Lower lobe of right lung (tissue), 2 donors: ENCODE measurements at places on chromosomes 5 and 9. TPM values are rescaled to one million over a fixed set of nuclear protein-coding genes. Genes with fewer than 3 reads are reported as not detected.
A peak's percentile ranks its signal among the peaks of the same experiment; 100 is the strongest.

Gene GNA14
- 15.6 TPM for total RNA-seq

DNA sequence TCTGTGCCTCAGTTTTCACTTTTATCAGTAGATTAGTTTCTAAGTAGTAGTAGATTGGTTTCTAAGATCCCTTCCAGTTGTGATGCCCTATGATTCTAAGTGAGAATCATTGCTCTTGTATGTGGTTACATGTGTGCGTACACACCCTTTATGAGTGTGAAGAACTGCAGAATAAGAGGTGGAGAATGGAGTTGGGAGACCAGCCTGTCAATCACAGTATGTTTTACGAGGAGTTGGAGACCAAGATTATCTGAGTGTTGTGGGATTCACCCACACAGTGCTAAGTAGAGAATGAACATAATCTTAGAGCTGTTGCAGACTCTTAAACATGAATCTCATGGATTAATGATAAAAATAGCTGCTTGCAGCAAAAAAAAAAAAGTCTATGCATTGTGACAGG, 37.6 kb downstream of the KIF24 start:
- DNase-seq = no peak

DNA sequence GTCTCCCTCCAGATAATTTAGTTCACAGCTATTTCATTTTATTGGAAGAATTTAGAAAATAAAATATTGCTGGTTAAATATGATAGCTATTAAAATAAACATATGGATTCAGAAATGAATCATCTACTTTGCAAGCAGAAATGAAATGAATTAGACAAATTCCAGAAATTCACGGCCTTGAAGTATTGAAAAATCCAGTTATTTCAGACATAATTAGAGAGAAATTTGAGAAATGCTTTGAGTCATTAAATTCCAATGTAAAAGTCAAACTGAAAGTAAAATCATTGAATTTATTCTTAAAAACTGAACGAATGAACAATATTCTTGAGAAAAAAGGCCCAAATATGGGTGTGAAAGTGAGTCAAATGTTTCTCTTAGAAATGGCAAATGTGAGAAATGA, 632.6 kb upstream of the EDIL3 start:
- no peak for DNase-seq

GRCh38 chr5:110112348-110112747, 422.6 kb downstream of the MAN2A1 start:
- no peak for DNase-seq

Gene PCYOX1L
- total RNA-seq = 5.9 TPM

- no peak for DNase-seq
Observed at GRCh38 chr5:168328814-168329213, 37.4 kb downstream of the WWC1 start.

DNA sequence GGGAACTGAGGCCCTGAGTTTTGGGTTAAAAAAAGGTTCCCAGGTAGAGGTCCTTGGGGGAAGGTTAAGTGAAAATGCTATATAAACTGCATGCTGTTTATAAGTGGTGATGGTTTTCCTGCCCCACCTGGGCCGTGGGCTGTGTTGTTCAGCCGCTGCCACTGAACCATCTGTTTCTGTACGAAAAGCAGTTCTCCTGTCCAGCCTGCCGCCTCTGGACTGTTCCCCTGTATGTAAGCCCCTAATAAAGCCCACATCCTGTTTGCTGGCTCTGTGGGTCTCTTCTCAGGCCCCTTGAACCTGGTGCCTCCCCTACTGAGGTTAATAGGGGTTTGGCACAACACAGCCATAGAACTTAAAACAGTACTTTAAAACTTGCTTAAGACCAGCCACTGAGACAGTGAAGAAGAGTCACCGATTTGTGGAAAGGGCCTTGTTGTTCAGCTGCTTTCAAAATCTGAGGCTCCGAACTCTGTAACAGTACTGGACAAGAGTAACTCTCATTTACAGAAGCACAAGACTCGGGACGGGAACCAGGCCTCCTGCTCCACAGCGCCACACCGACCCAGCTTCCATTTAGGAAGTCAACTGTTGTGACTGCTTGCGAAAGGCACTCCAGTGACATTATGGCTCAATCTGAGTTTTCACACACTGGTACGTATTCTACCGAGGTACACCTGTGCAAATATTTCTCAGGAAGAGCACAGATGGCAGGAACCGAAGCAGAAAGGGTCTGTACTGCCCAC, 192.5 kb downstream of the CDK5RAP2 start:
- DNase-seq = peak; percentile 75

Gene ROR2
- total RNA-seq = 3.8 TPM

Gene C5orf46
- not detected for total RNA-seq
